ENCODE measurements at places on chromosomes 1 and 21.

DNA sequence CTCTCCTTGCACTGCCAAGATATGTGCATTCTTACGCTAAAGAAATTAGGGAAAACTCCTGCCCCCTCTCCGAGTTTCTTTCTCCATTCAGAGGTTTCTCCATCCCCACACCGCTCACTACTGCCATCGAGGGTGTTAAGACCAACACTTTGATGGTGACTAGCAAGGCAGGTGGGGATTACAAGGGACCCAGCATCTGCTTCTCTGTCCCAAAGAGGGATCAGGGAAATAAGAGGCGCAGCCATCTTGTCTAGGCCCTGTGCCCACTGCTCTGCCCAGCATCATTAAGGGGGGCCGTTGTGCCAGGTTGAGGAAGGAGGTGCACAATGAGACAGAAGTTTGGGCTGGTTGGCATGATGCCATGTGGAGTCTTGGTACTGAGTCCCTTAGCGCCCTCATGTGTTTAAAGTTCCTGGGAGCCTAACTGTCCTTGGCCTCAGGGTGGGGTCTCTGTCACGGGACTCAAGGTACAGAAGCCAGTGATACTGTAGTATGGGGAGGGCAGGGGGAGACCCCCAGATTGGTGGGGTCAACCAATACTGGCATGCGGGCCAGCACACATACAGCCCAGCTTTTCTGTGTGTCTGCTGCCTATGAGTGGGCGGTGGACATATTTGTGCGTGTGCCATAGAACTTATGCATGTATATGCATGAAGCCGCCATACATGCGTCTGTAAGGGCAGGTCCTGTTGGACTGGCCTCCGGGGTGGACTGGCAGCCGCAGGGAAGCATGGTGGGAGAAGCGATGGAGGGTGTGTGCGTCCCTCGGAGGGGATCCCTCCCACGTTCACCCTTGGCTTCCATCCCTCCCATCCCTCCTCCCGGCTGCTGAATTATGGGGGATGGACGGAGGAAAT is 5.5 kb downstream of the EFNA3 start:
- no peak for DNase-seq

GRCh38 chr1:36658838-36659237 is 176.1 kb upstream of the CSF3R start:
- no peak for DNase-seq

DNA sequence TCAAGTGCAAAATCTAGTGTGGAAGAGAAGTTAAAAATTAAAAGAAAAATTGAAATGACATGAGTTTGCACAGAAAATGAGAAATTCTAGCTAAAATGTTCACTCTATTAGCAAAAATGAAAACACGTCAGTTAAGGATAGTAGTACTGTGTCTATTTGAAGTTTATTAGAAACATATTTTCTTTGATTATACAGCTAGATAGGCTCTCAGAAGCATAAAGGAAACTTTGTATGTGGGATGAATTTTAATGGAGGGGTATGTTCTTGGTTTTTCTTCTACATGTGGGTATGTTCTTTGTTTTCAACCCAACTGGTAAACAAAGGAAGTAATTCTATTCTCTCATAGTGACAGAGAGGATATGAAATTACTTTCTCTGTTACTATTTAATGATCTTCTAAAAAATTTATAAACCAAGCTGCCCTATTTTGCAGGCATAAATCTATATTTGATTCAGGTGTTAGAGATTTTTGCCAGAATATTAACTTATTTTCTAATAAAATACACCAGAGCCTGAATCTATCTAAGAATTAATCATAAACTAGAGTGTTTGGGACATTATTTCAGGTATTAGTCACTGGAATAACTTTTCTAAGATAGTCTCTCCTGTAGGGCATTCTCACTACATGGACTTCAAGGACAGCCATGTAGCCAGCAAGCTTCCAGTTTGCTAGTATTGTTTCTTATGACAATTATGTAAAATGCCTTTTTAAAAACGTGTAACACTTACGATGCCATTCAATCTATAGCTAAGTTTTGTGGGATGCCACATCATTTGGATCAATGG is 15.8 kb downstream of the GPSM2 start:
- no peak for DNase-seq

GRCh38 chr21:30233228-30234020 is 17.5 kb upstream of the CLDN8 start:
- DNase-seq, result no peak

DNA sequence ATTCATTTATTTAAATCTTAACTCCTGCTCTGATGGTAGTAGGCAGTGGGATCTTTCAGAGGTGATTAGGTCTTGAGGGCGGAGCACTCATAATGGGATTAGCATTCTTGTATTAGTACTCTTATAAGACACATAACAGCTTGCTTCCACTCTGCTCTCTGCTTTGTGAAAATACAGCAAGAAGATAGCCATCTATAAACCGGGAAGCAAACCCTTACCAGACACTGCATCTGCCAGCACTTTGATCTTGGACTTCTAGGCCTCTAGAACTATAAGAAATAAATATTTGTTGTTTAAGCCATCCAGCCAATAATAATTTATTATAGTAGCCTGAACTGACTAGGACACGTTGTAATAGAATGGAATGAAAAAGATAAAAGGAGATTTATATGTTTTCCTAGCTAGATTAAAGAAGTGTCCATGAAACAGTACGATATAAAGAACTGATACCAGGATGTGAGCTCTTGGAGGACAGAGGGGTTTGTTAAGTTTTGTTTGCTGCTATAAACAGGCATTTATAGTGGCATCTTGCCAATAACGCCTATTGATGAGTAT is 869.9 kb downstream of the MRPL39 start:
- no peak for DNase-seq

DNA sequence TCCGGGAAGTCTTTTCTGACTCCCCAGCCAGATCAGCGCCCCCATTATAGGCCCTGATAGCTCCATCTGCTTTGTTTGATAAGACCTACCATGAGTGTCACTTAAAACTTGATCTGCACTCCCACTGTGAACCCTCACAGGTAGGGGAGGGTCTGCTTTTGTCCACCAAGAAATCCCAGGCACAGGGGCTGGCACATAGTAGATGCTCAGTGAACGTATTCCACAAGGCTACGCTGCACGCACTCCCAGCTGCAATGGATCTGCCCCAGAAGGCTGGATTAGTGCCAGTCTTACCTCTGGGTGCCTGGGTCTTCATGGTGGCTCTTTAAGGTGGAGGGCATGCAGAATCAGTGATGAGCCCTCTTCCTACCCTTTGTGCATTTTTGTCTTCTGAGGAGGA is 447.1 kb downstream of the PTPRU start:
- DNase-seq, result no peak

GRCh38 chr1:7281821-7282220 is 489.3 kb upstream of the VAMP3 start:
- DNase-seq, result no peak

- no peak for DNase-seq
These were observed 145.4 kb upstream of the KCTD3 start for GRCh38 chr1:215421744-215422143.

DNA sequence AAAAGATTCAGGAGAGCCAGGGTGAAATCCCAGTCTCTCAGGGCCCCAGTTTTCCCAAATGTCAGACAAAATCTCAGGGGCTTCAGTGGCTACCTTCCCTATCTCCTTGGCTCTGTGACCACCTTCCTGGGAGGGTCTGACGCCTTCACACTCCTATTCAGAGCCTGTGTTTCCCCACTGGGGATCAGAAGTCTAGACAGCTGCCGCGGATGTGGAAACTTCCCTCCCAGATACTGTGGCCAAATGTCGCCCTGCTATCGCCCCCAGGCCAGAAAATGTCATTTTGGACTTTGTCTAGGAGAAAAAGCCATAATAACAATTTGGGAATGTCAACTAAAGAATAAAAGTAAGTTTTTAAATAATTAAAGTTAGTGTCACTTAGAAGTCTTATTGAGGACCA is 15.9 kb downstream of the A3GALT2 start:
- no peak for DNase-seq

DNA sequence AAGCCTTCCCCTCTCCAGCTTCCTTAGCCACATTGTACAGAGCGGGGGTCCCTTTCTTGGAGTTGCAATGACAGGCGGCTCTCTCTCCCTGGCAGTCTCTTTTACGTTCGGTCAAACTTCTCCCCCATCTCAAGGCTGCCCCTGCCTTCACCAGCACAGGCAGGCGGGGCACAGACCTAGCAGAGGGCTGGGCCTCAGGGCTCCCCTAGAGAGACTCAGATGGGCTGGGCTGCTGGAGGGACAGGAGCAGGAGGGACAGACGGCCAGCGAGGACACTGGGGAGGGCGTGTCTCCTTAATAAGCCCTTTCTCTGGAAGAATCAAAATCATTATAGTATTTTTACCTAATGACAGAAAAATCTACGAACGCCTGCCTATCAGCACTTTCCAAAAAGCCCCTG is 79.6 kb downstream of the CASZ1 start:
- no peak for DNase-seq

- DNase-seq, result no peak
These were observed 85.9 kb upstream of the JUN start for GRCh38 chr1:58869638-58870297.

- DNase-seq, result no peak
These were observed 8.0 kb upstream of the NAV1 start for GRCh38 chr1:201530741-201531531.

Data from T-helper 1 cell (primary cell).